ENCODE measurements at places on chromosomes 3 and 15.

GRCh38 chr3:188037195-188037718 lies 116.7 kb upstream of the LPP start:
- DNase-seq = no peak

DNA sequence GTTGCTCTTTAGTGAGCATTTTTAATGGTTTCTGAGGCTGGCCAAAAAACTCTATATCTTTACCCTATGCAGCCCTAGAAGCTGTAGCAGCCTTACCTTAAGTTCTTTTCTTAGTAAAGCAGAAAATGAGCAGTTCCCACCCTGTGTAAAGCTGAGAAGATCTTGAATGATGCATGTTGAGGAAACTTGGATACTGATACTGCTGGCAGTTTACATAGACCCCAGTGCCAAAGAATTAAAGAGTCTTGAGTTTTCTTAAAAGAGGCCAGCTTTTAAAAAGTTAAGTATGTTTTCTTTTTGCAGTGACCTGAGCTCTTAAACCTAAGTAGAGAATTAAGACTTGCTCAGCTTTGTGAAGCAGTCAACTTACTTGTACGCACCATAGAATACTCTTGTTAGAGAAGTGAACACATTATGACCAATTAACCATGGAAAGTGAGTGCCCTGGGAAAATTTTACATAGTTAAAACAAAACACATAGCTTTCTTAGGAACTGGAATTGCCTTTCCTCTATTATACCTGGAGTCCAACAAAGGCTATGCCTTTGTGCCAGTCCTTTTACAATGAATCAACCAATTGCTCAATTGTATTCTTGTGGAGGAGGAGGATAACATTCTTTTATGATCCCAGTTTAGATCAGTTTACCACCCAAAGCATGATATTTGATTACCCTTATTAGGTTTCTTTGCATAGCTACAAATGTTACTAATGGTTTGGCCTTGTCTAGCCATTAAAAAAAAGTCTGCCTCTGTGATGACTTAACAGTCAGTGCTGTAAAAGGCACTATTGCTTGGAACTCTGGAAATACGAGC lies 28.4 kb downstream of the PLS1 start:
- DNase-seq = no peak

DNA sequence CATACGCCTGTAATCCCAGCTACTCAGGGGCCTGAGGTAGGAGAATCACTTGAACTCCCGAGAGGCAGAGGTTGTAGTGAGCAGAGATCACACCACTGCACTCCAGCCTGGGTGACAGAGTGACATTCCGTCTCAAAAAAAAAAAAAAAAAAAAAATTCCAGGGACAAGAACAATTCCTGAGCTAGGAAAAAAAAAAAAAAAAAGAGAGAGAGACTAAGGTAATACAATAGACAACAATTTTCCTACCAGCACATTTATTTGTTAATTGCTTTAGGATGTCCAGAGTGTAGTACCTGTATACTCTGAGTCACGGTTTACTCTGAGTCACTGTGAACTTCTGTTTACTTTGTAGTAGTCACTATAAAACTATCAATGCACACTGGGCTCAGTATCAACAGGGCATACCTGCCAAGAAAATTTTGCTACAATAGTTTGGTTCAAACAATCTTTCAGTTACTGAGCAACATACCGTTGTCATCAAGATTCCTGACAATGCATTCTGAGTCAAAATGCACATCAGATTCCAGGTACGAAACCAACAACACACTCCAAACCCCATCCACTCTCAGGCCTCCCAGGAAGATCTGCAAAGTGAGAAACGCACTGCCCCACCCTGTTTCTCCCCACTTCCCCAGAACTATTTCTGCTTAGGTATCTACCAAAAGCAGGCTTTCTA lies 28.3 kb downstream of the IGF2BP2 start:
- no peak for DNase-seq

GRCh38 chr15:67201136-67201535 lies 53.3 kb downstream of the AAGAB start:
- DNase-seq = no peak
